Activated CD4-positive, CD25-positive, alpha-beta regulatory T cell treated with anti-CD3 and anti-CD28 coated beads, Interleukin-2, amount 50 U/mL, for 72 hours (primary cell): ENCODE measurements at places on chromosomes 12 and 14.

- DNase-seq = peak; percentile 92
Measured at GRCh38 chr12:51172515-51173431, at the start of gene TFCP2. Gene TFCP2 (minus strand): TSS chr12:51173135. CDS start chr12:51172422, 713 bp downstream.

- no peak for DNase-seq
Measured at GRCh38 chr12:16523284-16523950, 82.5 kb downstream of the LMO3 start.

GRCh38 chr12:52132754-52133161 is 53.3 kb downstream of the SMIM41 start:
- no peak for DNase-seq

GRCh38 chr14:92945959-92946846 is 23.3 kb downstream of the CHGA start:
- no peak for DNase-seq

GRCh38 chr12:108649669-108650068 is 16.0 kb upstream of the SELPLG start:
- no peak for DNase-seq

- no peak for DNase-seq
Measured at GRCh38 chr14:28254768-28255167, 511.8 kb upstream of the FOXG1 start.

- no peak for DNase-seq
Measured at GRCh38 chr12:103583008-103583407, 4.1 kb upstream of the STAB2 start.

GRCh38 chr12:98424726-98425401 is 90.5 kb upstream of the TMPO start:
- DNase-seq = no peak

DNA sequence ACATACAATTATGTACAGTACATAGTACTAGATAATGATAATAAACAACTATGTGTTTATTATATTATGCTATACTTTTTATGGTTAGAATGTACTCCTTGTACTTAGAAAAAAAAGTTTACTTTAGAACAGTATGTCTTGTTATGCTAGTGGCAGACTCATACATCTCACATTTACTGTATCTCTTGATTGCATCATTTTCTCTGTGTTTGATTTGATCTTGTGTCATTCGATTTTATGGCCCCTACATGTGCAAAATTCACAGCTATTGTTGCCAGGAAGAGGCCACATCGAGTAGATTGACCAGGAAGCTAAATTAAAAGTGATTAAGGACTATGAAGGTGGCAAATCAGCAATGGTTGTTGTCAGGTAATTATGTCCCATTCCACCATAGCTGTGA is 153.0 kb downstream of the PCNX1 start:
- DNase-seq = no peak

GRCh38 chr12:121992059-121992879 is 29.4 kb upstream of the BCL7A start:
- DNase-seq = peak; percentile 50

DNA sequence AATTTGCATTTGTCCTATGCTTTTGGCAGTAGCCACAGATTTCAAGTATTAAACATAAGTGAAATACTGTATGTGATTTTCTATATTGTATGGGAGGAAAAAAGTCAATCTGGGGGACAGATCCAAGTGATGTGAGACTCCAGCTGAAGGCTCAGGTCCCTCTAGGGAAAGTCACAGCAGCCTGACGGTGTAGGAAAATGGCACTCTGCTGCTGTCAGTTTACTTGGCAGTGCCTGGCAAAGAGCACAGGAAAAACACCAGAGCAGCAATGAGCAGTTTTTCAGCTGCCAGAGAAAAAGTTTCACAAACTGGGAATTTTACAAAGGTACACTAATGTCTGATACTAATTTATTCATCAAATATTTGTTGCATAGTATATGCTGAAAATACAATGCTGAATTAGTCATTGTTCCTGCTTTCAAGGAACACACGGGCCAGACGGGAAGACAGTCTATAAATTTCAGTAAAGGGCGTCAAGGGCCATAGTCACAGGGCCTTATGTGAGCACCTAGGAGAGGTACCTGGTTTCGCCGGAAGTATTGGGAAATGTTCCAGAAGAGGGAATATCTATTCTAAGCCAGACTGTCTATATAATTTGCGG is 66.2 kb upstream of the SLC38A2 start:
- DNase-seq = no peak

DNA sequence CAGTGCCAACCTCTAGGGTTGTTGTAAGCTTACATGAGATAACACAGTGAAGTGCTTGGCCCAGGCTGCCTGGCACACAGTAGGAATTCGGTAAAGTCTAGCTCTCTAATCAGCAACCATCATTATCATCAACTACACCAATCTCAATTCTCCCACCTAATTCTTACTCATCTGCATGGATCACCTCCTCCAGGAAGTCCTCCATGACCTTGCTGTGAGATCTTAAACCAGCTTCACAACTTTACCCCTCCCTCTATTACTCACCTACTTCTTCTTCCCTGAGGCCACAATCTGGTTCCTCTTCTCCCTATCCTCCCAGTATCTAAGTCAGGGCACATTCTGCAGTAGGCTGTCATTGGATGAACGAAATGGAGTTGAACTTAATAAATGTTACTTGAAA is 67.3 kb downstream of the GSC start:
- DNase-seq = no peak

DNA sequence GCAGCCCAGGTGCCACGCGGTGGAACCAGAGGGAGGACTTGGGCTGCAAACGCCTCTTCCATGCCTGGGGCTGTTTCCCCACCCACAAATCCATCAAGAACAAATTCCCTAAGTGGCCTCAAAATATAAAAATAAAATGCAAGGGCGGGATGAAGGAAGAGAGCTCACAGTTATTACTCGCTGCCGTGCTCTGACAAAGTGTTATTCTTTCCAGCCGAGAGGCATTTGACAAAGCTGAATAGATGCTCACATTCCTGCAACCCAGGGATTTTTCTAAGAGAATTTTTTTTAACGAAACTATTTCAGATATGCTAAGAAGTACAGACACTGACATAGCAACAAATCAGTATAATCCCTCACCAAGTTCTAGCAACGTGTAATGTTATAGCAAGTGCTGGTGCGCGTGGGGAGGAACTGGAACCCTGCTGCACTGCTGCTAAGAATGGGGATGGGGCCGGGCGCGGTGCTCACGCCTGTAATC is 70.7 kb downstream of the SCARB1 start:
- DNase-seq = no peak

DNA sequence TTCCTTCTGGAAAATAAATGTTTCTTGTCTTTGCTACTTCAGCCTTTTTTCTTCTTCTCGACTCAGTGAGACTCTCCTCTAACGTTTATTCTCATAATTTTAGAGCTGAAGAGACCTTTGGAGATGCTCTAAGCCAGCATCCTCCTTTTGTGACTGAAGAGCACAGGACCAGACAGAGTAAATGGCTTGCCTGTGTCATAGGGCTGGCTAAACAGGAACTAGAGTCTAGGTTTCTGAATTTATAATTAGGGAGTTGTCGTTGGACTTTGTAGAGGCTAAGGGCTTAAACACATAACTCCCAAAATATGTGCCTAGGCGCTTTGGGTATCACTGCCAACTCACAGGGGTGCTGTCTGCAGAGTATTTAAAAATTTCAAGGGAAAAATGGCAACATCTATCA is 98.5 kb downstream of the FGD4 start:
- no peak for DNase-seq

DNA sequence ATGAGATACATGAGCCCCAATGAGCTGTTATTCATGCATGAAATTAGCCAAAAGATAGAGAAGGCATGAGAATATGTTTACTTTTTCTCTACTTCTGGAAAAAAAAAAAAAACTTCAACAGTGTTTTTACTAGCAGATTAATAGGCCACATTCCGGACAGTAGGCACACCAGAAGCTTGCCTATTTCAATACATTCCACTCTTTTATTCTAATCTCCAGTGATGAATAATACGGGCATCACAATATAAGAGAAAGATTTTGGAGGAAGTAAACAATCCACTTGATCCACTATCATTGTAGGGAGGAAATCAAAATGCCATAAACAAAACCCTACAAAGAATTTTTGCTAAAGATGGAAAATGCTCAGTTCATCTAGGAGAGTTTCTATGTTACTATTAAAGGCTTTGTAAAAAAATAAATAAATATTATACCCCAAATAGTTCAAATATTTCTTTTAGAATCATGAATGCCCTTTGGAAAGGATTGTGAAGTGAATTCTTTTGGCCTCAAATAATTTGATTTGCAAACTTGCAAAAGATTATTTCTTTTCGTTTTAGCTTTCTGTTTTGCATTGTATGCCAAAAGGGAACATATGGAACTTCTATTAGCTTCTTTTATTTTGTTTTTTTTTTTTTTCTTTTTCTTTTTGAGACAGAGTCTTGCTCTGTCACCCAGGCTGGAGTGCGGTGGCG is 232.6 kb downstream of the EPS8 start:
- no peak for DNase-seq

- no peak for DNase-seq
Measured at GRCh38 chr12:67539329-67539728, 109.2 kb upstream of the DYRK2 start.

GRCh38 chr14:64400829-64401459 is 12.8 kb downstream of the MTHFD1 start:
- DNase-seq = no peak

DNA sequence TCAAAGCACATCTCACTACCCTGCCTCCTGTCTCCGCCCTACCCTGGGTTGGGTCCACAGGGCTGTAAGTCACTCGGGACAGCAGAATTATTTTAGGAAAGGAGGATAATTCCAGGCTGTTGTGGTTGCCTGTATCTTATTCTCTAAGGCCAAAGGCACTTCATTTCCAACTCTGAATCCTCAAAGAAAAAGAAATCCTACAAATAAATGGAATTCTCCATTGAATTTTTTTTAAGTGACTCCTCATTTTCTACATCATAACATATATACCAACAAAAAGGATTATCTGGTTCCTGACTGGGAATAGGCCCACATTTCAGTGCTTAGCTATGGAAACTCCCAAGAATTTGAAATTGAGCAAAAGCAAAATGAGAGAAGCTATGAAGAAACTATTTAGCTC is 186.4 kb downstream of the ITPR2 start:
- no peak for DNase-seq

DNA sequence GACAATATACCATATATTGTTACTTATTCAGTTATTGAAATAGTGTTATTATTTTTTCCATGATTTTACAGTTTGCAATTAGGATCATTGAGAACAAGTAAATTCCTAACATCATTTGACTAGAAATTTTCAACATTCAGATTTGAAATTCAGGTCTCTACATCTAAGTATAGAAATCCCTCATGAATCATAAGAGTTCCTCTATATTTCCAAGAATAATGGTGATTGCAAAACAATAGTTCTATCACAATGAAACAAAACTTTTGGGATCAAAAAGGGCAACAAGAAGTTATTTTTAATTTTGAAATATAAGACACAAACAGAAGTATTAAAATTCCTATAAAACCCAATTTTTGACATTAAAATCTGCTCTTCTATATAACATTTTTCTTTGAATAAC is 10.8 kb downstream of the CLEC1A start:
- no peak for DNase-seq

DNA sequence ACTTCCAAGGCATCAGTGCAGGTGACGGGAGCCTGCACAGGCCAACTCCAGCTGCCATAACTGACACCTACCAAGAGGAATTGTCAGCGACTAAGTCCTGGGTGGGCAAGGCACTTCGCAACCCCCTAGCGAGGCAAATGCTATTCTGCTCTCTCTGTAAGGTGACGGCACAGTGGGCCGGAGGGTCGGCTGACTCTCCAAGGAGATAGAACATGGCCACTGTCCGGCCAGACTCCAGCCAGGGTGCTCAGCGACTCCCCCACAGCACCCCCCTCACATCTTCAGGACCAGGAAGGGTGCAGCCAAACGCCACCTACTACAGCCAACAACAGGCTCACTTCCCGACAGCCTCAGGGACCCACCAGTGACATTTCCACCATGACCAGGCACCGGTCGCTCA is 13.2 kb downstream of the RAB35 start:
- no peak for DNase-seq

- DNase-seq = no peak
Measured at GRCh38 chr14:91755570-91756295, 23.8 kb upstream of the CATSPERB start.

DNA sequence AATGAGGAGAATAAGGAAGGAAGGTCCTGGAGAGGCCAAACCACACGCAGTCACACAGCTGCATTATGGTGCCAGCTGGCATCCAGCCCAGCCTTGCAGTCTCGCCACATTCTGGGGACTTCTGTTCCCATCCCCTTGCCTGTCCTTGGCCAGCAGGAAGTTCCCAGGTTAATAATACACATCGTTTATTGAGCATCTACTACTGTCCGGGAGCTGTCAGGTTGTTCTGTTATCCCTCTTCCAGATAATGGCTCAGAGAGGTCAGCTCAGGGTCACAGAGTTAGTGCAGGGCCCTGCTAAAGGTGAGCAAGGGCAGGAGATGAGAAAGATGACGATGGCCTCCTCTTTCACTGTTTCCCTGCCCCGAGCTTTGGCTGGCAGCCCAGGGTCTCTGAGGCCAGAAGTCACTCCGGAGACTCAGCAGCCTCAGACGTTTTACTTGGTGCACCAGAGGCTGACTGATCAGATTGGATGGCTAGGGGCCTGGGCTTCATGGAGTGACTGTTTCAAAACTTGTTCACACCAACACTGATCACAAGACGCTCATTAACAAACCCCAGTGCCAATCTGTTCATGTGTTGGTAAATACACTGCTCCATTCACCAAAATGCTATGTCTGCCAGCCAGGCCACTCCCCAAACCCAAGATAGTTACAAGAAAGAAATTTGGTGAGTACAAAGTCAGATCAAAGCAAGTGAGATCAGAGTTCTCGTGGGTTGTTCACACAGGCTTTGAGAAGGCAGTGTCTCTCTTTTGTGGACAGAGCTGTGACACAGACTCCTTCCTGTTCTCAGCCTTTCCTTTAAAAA is 79.2 kb downstream of the B4GALNT3 start:
- DNase-seq = no peak

GRCh38 chr12:126114441-126114840 is 1049.2 kb downstream of the AACS start:
- no peak for DNase-seq

DNA sequence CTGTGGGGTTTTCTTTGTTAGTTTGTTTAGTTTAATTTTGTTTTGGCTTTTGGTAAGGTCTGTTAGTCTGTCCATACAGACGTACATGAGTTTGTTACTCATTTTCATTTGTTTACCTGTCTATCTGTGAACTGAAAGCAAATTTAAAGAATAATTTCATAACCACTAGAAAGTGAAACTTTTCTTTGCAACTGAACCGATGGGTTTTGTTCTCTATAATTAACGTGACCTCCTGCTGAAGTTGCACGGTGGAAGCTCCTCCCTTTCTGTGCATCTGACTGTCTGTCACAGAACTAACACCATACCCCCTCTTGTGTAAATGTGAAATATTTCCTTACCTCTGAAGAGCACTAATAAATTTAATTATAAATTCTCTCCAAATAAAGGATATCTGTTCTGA is 595.5 kb downstream of the GALC start:
- no peak for DNase-seq

- peak; percentile 5 for DNase-seq
Measured at GRCh38 chr14:69473260-69473659, 11.3 kb upstream of the PLEKHD1 start.

GRCh38 chr12:2064071-2064507 is 11.3 kb downstream of the CACNA1C start:
- no peak for DNase-seq

- DNase-seq = no peak
Measured at GRCh38 chr12:64706857-64707256, 52.3 kb downstream of the GNS start.
